ENCODE measurements at places on chromosomes 5 and 9.
A peak's percentile ranks its signal among the peaks of the same experiment; 100 is the strongest.

GRCh38 chr5:180592176-180592575 is 877 bp upstream of the SCGB3A1 start:
- DNase-seq = no peak

DNA sequence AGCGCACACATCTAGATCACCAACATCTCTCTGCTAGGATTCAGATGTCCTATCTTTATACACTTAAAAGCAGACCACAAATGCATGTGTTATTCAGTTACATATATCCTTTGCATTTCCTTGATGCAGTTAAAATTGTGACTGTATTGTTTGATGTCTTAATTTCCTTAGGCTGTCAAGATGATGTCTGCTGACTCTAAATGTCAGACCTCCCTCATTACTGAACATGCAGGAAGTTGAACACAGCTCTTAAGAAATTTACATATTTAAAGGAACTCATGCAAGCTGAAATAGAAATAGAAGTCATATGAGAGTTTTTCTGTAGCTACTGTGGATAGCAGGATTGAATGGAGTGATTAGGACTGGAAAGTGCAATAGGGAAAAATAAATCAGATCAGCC is 336.5 kb upstream of the SEMA6A start:
- DNase-seq = no peak

DNA sequence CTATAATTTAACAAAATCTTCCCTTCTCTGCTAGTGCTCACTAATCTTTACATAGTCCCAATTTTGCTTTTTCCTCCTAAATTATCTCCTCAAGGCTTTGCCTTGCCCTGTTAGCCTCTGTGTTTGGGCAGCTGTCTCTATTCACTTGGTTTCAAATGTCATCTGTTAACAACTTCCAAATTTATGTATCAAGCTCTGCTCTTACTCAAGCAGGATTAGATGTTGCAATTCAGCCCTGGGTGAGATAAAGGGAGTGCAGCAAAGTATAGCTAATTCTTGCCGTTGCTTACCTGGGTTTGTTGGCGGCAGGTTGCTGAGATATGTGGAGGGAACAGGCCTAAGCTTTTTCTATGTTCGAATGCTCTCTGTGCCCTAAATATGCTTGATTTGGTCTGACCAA is 483.8 kb downstream of the DMAC1 start:
- no peak for DNase-seq

- DNase-seq = no peak
Measured at GRCh38 chr5:142756576-142756975, 13.6 kb upstream of the ARHGAP26 start.

GRCh38 chr9:84702471-84702870 is 32.9 kb downstream of the NTRK2 start:
- DNase-seq = no peak

- DNase-seq = peak; percentile 30
Measured at GRCh38 chr9:124788542-124789217, 11.7 kb downstream of the OLFML2A start.

GRCh38 chr9:127210851-127211730 is 53.5 kb upstream of the GARNL3 start:
- peak; percentile 36 for DNase-seq

- no peak for DNase-seq
Measured at GRCh38 chr9:34185778-34186551, 7.1 kb downstream of the UBAP1 start.

GRCh38 chr9:107308461-107308860 is 25.4 kb downstream of the RAD23B start:
- no peak for DNase-seq

- DNase-seq = no peak
Measured at GRCh38 chr9:127494304-127494702, 43.0 kb downstream of the LRSAM1 start.

GRCh38 chr5:156375895-156376495 is 49.0 kb downstream of the SGCD start:
- no peak for DNase-seq
